ENCODE measurements at places on chromosomes 6 and 20.

DNA sequence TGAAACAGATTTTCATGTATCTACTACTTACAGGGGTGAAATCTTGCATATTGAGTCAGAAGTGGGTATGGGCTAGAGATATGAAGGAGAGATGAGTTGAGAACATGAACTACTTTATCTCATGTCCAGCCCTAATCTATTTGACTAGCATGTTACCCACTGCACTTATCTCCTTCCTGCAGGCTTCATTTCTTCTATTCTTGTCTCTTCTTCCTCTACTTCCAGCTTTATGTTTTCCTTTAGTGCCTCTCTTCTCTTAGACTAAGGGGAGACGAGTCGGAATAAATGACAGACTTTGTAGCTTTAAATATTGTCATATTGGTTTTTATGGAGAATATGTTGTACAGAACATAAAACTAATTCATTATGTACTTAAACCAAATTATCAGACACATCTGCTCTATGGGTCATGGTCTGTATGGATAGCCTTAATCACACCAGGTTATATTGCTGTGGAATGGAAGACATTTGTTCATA lies 5.3 kb downstream of the RAB32 start:
- no peak for DNase-seq

- no peak for DNase-seq
Observed at GRCh38 chr6:138484018-138484731, 15.1 kb downstream of the NHSL1 start.

DNA sequence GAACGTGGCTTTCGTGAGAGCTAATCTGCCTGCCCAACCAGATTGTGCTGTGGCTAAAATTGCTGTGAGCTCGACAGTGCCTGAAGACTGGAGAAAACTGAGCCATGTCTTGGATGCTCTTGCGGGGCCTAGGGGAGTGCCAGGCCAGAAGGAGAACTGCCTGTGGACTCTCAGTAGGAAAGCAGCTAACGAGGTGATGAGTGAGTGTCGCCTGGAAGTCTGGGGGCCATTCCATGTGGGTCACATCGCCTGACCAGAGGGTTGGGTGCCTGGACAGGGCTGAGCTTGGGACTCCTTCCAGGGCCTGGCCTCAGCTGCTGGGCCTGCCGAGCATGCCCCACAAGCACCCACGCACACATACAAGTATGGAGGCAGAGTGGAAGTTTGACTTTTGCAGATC lies 166.5 kb downstream of the VEGFA start:
- no peak for DNase-seq

GRCh38 chr6:106804346-106805335 lies 169.9 kb downstream of the CD24 start:
- DNase-seq: no peak

- no peak for DNase-seq
Observed at GRCh38 chr6:52394251-52394666, 25.9 kb upstream of the EFHC1 start.

DNA sequence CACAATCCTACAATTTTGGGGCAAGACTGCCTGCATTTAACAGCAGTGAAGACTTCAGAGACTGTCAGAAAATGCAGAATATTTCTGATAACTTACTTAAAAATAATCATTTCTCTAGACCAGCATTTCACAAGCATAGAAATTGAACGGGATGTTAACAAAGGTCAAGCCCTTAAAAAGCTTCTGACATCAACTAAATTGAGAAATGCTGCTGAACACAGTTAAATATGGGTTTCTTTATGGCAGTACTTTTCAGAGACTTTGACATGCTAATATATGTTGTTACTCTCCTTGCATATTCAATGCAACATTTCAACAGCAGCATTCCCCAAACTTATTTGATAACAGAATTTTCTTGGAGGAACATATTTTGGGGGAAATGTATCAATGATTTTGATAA lies 84.5 kb downstream of the KIF13A start:
- DNase-seq: no peak

- DNase-seq: no peak
Observed at GRCh38 chr6:106710580-106710979, 81.2 kb downstream of the QRSL1 start.

GRCh38 chr20:60306551-60306950 lies 348.3 kb downstream of the CDH26 start:
- no peak for DNase-seq

DNA sequence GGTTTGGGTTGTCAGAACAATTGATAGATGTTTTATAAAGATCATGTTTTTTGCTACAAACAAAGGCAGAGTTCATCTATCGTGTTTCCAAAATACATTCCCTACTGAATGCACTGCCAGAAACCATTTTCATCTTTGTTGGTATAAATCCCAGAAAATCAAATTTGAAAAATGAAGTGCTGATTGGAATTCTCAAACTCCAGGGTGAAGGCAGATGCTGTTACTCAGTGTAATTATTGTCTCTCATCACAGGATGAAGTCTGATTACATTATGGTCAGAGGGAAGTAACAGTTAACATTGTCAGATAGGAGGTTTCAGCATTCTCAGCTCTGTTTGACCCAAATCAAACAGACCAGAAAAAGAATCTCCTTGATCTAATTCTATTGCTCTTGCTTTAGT lies 198.4 kb upstream of the KCNK16 start:
- no peak for DNase-seq

DNA sequence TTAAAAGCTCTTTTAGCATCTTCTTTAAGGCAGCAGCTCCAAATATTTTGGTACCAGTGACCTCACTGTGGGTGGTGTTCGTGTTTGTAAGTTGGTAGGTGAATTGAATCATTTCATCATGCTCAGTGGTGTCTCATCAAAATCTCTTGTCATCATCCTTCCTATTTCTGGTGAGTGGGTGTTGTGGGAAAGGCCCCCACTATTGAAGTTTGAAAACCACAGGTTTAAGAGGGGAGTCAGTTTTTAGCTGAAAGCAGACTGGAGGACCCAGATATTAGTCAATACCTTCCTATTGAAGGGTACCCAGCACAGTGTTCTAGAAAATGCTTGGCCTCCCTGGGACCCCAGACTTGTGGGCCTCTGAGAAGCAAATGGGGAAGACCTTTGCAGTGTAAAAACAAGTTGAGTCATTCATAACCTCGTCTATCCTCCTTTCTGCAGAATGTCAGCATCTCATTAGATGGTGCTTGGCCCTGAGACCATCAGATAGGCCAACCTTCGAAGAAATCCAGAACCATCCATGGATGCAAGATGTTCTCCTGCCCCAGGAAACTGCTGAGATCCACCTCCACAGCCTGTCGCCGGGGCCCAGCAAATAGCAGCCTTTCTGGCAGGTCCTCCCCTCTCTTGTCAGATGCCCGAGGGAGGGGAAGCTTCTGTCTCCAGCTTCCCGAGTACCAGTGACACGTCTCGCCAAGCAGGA lies 3.7 kb downstream of the PIM1 start:
- DNase-seq: no peak

DNA sequence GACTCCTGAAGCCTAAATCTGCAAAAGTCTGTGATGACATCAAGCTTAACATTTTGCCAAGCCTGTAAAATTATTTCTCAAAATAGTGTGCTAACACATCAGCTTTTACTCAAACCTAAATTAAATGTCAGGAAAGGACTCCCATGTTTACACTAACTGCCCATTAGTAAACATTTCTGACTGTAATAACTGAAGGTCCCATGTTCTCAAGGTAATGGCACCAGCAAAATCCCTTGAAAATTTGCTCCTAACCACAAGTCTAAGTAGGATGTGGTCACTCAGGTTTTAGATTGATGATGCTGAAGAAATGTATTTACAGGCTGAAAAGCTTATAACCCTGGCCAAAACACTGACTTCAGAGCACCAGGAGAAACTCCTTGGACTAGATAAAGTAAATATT lies 33.0 kb downstream of the BACH2 start:
- DNase-seq: peak; percentile 50

GRCh38 chr6:143896126-143896860 lies 32.0 kb downstream of the ZC2HC1B start:
- DNase-seq: peak; percentile 61

- DNase-seq: no peak
Observed at GRCh38 chr6:116649129-116649528, 19.4 kb downstream of the ZUP1 start.

DNA sequence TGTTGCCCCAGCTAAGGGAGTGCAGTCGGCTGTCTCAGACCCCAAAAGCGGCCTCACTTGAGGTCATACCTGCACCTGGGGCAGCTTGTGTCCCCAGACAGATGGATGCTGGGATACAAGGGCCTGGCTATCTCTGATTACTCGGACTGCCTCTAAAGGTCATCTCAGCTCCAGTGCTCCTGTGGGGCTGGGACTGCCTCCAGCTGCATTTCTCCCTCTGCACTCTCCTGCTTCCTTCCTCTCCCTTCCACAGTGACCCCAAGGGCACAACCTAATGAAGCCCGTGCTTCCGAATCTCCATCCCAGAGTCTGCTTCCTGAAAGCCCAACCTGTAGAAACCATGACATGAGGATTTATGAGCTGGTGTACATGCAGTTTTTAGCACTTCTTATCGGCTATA lies 22.8 kb upstream of the OCSTAMP start:
- DNase-seq: no peak

GRCh38 chr6:113414511-113414910 lies 442.6 kb upstream of the MARCKS start:
- peak; percentile 32 for DNase-seq

DNA sequence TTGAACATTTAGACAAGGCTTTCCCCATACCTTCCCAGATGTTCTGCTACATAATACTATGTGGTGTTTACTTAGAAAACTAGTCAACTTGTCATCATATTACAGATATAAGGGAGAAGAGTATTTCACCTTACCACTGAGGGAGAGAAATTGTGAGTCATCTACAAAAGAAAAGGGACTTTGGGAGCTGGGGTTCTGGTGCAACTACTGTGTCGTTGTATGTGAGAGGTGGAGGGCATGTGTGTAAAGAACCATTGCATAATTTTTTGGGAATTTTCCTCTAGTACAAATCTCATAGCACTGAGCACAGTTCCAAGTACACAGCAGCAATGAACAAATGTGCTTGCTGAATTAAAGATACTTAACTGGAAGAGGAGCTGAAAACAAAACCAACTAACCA lies 665.6 kb downstream of the DHX35 start:
- no peak for DNase-seq

DNA sequence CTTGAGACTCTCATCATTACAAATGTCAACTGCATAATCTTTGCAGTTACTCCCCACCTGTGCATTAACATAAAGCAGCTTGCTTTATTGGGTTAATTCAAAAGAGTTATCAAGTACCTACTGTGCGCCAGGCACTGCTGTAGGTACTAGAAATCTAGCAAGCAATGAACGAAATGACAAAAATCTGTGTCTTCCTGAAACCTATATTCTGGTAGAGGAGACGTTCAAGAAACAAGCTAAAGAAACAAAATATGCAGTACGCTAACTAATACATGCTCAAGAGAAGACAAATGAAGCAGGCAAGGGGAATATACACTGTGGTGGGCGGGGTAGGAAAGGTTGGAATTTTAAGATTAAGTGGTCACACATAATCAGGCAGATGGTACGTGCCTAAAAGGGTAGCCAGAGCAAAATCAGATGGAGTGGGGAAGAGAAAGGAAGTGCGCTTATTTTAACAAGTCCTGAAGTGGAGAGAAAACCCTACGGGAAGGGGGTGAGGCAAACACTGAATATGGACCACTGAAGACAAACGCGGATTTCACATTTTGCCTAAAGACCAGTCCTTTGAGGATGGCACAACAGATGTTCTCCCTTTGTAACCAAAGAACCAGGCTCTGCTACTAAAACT lies 1.2 kb downstream of the ELOVL2 start:
- no peak for DNase-seq

DNA sequence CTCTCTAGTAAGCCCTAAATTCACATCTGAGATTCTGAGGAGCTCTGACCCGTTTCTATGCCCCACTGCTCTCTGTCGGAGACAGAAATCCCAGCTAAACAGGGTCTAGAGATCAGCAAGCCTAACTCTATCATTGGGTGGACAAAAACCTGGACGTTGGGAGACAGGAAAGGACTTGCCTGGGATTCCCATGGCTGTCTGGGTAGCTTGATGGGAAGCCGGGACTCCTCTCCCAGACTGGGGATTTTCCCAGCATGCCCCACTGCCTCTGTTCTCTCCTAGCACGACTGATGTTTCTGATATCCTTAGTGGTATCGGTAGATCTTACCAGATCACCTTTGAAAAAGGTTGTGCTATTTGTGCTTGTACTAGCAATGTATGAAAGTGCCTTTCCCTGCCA lies 22.9 kb downstream of the DUSP22 start:
- no peak for DNase-seq

DNA sequence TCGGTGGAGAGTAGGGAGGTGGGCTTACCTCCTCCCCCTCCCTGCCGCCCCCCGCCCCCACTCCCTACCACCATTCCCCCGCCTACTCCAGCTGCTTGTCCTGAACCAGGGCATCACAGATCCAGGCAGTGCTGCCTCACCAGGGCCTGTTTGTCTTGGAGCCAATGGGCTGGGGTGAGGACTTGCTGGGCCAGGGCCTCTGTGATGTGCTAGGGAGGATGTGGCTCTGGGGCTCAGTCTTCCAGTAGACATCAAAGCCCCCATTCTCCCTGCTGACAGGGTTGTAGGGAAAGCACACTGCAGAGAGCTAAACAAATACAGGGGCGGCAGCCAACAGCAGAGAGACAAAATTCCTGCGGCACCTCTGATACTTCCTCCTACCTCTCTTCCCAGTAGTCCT lies 48.2 kb upstream of the NXT1 start:
- no peak for DNase-seq

- DNase-seq: no peak
Observed at GRCh38 chr6:63806573-63806913, 170.9 kb downstream of the PHF3 start.

- no peak for DNase-seq
Observed at GRCh38 chr6:113684382-113684901, 172.7 kb upstream of the MARCKS start.

GRCh38 chr6:137900815-137901214 lies 33.8 kb downstream of the TNFAIP3 start:
- DNase-seq: no peak

GRCh38 chr6:37499433-37500293 lies at the start of gene CCDC167:
Gene CCDC167 (minus strand): TSS chr6:37499893. CDS start chr6:37499863, 30 bp downstream.
- peak; percentile 99 for DNase-seq

DNA sequence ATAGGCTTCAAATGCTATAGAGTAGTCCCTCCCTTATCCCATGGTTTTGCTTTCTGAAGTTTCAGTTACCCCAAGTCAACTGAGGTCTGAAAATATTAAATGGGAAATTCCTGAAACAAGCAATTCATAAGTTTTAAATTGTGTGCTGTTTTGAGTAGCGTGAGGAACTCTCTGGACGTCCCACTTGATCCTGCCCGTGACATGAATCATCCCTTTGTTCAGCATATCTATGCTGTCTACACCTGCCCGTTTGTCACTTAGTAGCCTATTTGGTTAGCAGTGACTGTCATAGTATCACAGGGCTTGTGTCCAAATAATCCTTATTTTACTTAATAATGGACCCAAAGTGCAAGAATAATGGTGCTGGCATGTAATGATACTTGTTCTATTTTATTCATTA lies 5.0 kb downstream of the PCMT1 start:
- DNase-seq: no peak

DNA sequence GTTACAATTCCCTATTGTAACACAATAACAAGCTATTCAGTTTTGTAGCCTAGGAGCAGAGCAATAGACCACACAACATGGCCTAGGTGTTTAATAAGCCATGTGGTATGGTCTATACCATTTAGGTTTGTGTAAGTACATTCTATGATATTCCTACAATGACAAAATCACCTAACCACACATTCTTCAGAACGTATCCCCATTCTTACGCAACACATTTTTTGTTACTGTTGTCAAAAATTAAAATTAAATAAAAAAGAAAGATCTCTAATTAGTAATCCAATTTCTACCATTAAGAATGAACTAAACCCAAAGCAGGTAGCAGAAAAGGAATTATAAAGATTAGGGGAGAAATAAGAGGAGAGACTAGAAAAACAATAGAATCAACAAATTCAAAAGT lies 44.0 kb downstream of the RANBP9 start:
- no peak for DNase-seq

- DNase-seq: no peak
Observed at GRCh38 chr6:138512609-138513008, 13.3 kb upstream of the NHSL1 start.

All from tongue (tissue), 3 donors.